NCI-H69 (cell line): ENCODE measurements at places on chromosomes 16 and 17.

GRCh38 chr16:83066881-83067280 is 440.1 kb downstream of the CDH13 start:
- no peak for DNase-seq

- no peak for DNase-seq
These were observed 53.9 kb downstream of the AIPL1 start for GRCh38 chr17:6380915-6381438.

GRCh38 chr17:43094129-43094835 is 30.9 kb downstream of the BRCA1 start:
- no peak for DNase-seq

- no peak for DNase-seq
These were observed 152.2 kb upstream of the NOG start for GRCh38 chr17:56441308-56441707.

- no peak for DNase-seq
These were observed 84.4 kb downstream of the DNAH9 start for GRCh38 chr17:11682646-11683045.
